Stimulated activated CD4-positive, alpha-beta T cell treated with anti-CD3 and anti-CD28 coated beads, Interleukin-1b, Interleukin-23, amount 100 ng/mL, for 1 hour (primary cell): ENCODE measurements at places on chromosomes 3 and 15.
A peak's percentile ranks its signal among the peaks of the same experiment; 100 is the strongest.

GRCh38 chr3:94433811-94434210 is 370.9 kb downstream of the NSUN3 start:
- no peak for DNase-seq

- DNase-seq = no peak
Observed at GRCh38 chr3:69445498-69445897, 59.6 kb upstream of the FRMD4B start.

- no peak for DNase-seq
Observed at GRCh38 chr3:142852009-142852408, 36.9 kb downstream of the PCOLCE2 start.

DNA sequence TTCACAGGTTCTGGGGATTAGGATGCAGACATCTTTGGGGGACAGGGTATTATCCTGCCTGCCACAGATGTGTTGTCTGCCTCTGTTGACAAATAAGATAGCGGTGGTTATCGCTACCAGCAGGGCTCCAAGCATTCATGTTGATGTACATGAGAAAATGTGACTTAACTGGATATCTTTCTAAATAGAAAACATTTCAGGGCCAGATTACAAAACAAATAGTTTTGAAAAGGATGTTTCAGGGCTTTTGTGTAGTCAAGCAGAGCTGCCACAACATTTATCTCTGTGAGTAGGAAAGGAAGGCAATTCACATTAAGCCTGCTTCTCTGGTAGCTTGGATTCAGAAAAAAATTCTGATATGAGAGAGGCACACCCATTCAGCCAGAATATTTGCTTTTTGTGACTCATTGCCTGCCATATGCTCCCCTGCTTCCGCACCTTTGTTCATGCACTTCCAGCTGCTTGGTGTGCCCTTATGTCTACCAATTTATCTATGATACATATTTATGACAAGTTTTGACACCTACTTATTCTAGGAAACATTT is 22.8 kb downstream of the PLS1 start:
- DNase-seq = no peak

DNA sequence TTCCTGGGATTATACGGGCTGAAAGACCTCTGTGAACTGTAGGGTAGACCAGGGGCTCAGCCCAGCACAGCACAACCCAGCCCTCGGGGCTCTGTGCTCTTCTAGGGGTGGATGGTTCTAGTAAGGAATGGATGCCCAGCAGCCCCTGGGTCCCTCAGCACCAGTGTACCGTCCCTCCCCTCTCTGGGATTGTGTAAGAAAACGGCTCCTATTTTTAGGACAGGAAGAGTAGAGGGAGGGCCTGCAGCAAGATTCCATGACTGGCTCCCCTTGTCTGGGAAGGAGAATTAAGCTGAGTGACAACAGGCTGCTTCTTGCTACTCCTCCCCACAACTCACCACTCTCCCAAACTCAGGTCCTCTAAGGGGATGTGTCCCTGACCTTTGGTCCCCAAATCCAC is 270.8 kb upstream of the TOPAZ1 start:
- DNase-seq = no peak

DNA sequence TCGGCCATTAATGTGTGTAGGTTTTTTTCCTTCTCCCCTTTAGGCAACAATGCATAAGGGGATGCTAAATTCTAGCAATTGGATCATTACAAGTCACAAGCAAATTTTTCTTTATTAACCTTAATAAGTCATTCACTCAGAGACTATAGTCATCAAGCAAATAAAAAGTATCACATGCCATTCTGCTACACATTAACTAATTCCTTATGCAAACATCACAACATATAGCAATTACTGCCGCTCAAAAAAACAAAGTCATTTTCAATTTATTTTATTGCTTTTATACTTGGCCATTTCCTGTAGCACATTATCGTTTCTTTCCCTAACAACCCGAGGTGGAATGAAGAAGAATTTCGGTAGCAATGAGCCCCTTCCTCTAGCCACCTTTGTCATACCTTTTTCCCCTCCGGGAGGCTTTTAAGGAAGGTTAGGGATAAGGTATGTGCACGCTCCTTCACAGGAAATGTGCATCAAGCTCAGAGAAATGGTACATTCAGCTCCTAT is 421.2 kb downstream of the TIGIT start:
- DNase-seq = no peak

DNA sequence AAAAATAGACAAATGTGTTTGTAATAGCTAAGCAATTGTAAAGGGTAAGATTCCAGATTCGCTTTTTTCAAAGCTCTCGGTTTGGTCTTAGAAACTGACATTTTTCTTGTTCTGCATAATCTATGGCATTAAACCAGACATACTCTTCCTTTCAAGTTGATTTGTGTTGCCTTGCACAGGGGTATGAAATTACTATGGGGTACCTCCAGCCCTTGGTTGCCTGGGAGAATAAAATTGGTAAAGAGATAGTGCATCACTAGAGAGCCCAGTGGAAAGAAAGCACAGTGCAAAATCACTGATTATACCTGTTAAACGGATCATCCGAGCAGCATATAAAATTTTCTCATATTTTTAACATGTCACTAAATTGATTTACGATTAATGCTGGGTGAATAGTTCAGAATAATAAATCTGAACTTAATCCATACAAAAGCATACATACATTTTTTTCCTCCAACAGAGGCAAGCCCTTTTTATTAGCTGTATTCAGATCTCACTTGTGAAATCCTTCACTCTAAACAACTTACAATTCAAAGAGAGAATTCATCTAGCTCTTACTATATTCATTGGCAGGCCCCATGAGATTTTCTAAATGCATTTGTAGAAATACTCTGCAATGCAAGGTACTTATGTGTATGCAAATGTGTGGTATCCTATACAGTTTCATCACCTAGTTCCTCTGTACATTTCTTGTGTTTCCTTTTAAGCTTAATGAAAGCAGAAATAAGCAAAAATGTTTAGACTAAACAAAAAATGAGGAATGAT is 224.4 kb downstream of the ROBO1 start:
- DNase-seq = no peak

GRCh38 chr3:77102951-77103769 is 63.3 kb downstream of the ROBO2 start:
- no peak for DNase-seq

GRCh38 chr3:171649267-171649666 is 161.0 kb downstream of the PLD1 start:
- DNase-seq = no peak

GRCh38 chr3:72995337-72995736 is 1.3 kb upstream of the PPP4R2 start:
- DNase-seq = no peak

DNA sequence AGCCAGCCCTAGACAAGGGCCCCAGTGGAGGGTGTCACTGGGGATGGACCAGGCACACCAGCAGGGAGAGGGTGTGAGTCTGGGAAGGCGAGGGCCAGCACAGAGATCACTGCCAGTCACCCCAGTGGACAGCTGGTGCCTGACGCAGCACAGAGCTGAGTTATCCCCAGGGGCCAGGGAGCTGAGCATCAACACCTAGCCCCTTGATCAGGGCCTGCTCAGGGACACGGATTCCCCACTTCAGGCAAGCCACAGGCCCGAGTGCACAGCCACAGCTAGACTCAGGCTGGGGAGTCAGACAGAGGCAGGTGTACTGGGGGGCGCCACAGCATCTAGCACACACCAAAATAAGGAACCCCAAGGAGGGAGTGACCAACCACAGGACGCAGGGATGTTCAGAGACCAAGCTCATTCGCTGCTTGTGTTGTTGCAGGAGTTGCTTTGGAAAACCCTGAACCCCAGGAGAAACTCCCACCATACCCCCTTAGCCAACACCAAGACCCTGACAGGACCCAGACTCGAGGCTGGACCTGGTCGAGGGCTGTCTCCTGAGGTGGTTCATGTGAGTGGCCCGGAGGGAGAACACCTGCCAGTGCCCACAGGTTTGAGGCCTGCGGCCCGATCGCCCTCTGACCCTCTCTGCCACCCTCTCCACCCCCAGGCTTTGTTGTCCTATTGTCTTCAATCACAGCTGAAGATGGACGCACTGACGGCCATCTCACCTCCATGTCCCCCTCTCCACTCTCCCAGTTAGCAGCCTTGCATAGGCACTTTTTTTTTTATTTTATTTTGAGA is 146.8 kb downstream of the TPRA1 start:
- no peak for DNase-seq

DNA sequence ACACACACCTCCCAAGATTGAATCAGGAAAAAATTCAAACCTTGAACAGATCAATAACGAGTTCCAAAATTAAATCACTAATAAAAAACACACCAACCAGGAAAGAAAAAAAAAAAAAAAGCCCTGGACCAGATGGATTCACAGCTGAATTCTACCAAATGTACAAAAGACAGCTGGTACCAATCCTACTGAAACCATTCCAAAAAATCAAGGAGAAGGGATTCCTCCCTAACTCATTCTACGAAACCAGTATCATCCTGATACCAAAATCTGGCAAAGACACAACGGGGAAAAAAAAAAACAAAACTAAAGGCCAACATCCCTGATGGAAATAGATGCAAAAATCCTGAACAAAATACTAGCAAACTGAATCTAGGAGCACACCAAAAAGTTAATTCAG is 54.4 kb upstream of the SLC12A8 start:
- DNase-seq = no peak

DNA sequence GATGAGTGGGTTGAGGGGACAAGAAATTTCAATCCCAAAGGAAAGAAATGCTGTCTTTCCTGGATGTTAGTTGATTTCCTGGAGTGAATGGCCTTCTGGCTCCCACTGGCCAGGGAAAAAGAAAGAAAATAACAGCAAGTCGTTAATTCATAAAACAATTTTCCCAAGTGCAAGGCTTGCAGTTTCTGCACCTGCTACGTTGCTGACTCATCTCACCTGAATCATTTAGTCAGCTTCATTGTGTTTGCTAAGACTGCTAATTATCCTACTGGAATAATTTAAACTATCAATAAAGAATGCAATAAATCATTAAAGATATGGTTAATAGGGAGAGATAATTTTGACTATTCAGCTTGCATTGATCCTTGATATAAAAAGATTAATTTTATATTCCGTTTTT is 387.6 kb downstream of the ROBO2 start:
- no peak for DNase-seq

GRCh38 chr3:150252462-150252861 is 155.6 kb upstream of the TSC22D2 start:
- no peak for DNase-seq

GRCh38 chr3:45962033-45962432 is 18.8 kb downstream of the CXCR6 start:
- no peak for DNase-seq

GRCh38 chr3:15495461-15496340 is 25.8 kb downstream of the COLQ start:
- DNase-seq = no peak

DNA sequence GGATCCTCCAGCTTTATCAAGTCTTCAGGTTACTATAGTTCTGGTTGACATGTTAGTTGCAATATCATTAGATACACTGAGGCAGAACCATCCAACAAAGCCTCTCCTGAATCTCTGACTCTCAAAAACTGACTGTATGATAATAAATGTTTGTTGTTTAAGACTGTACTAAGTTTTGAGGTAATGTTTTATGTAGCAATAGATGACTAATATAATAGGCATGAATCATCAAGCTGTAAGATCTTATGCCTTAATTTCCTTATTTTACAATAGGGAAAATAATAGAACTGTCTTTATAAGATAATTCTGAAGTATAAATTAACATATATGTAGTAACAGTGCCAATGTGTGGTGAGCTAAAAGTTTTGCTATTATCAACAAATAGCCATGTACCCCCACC is 88.9 kb upstream of the TBC1D5 start:
- no peak for DNase-seq

DNA sequence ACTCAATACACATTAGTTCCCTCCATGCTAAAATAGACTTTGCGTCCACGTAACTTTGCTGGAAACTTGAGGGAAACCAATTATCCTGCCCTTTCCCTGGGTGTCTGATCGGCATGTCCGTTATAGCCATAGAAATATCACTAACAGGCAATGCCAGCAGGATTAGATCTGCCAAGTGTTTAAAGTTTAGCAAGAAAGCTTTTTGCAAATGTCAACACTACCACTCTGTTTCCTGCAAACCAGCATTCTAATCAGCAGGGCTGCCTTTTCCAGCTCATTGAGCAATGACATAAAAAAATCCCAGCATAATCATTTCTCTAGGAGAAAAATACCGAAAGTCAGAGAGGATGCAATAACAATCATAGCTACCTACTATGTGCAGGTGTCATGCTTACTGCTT is 60.9 kb downstream of the NOX5 start:
- DNase-seq = no peak

DNA sequence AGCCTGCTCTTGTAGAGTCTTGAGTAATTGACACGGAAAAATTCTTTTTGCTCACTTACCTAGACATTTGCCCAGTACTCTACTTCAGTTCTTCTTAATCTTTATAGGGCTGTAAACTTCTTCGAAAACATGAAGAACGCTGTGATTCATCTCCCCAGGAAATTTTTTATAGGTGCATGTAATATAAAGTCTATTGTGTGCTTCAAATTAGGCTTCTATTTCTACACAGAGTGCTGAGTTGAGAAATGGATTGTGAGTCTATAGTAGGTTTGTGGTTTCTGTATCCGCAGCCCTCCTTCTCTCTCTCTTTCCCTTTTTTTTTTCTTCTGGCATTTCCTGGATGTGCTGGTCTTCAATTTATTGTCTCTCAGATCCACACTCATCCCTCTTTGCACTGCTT is 183.3 kb upstream of the DCBLD2 start:
- DNase-seq = no peak

DNA sequence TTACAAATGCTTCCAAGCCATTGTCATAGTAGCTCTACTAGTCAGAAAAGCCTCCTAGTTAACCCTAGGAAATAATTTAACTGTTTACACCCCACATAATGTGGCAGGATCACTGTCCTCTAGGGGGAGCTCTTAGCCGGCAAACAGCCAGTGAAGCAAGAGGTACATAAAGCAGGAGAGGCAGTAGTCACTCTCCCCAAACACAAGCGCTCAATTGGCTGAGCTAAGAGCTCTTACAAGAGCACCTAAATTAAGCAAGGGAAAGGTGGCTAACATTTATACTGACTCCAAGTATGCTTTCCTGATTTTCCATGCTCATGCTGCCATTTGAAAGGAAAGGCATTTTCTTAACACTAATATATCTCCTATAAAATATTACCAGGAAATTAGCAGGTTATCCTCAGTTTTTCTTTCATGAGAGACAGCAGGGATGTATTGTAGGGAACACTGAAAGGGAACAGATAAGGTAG is 37.6 kb downstream of the NCEH1 start:
- DNase-seq = peak; percentile 14

DNA sequence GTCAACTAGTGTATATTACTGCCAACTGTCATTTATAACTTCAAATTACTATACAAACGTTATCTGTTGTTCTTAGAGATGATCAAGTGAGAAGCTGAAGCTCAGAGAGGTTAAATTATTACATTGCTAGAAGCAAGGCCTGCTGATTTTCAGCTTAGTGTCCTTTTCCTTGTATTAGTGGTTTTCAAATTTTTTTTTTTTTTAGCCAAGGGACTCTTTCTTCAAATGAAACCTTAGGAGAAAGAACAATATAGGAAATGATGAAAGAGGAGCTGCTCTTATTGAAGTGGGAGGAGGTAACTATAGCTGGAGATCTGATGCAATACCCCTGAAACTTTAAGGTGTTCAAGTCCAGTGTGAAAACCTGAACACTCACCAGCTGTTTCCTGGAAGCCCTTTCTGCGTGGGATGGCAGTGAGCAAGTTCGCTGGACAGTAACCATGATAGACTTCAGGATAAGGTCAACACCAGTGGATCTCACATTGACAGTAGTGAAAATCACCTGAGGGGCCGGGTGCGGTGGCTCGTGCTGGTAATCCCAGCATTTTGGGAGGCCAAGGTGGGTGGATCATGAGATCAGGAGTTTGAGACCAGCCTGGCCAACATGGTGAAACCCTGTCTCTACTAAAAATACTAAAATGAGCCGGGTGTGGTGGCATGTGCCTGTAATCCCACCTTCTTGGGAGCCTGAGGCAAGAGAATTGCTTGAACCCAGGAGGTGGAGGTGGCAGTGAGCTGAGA is 376.2 kb downstream of the EDEM1 start:
- DNase-seq = no peak
